ENCODE measurements at places on chromosomes 3 and 15.

GRCh38 chr15:47813748-47814384 is 96.6 kb downstream of the SEMA6D start:
- DNase-seq = no peak

GRCh38 chr3:156741935-156742334 is 67.5 kb downstream of the TIPARP start:
- no peak for DNase-seq

- no peak for DNase-seq
Measured at GRCh38 chr15:58684751-58685150, 64.8 kb downstream of the ADAM10 start.

GRCh38 chr15:93146196-93146595 is 57.2 kb upstream of the RGMA start:
- no peak for DNase-seq

DNA sequence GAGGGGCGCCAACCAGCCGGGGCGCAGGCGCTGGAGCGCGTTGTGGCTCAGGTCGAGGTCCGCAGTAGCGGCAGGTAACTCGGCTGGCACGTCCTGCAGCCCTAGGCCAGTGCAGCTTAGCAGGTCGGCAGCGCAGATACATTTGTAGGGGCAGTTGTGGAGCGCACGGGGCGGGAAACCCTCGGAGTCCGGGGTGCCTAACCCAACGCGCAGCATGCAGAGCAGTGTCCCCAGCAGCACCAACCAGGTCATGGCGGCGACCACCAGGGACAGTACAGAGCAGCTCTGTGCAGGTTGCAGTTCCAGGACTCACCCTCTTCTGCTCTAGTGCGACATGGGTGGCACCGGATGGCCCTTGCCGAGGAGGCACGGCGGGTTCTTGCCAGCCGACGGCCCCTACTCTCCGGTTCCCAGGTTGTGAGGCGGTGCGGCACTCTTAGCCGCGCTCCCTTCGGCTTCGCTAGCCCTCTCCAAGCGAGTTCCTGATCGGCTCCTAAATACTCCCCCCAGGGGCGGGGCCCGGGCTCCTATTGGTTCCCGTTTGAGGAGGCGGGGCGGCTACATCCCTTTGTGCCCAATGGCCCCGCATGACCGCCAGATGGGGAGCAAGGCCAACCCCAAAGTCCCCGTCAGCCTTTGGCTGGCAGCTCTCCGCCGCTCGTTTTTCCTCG is at the start of gene AMIGO3:
Gene AMIGO3 (minus strand): TSS at position 471 of the 671 bp plus-strand sequence. CDS start 219 bp downstream, at position 252.
- DNase-seq = peak; percentile 86

Data from activated CD8-positive, alpha-beta memory T cell treated with anti-CD3 and anti-CD28 coated beads for 1 hour (primary cell).